ENCODE measurements at places on chromosomes 12 and 14. TPM values are rescaled to one million over a fixed set of nuclear protein-coding genes. Genes with fewer than 3 reads are reported as not detected.

GRCh38 chr12:55682087-55682796 lies 25.5 kb downstream of the ITGA7 start:
- no peak for DNase-seq

GRCh38 chr14:72532686-72533454 lies 361.0 kb downstream of the DPF3 start:
- no peak for DNase-seq

SERPINA12 gene
- not detected for total RNA-seq

TSHR gene
- not detected for total RNA-seq

CISTR gene
- total RNA-seq: not detected

DNA sequence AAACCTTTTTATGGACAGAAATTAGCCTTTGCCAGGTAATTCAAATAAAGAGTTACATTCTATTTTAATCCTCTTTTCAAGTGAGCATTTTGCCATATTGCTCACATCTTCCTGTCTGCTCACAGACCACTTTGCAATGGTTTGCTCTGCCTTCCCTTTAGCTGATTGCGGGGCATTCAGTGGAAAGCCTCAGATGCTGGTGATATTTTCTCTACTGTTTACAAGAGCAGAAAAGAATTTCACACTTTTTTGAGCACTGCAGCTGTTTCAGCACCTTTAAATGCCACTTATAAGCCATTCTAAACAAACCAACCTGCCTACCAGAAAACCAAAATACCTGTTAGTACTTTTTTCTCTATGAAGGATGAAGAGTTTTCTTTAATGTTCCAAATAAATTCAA lies 195.7 kb upstream of the LRIG3 start:
- DNase-seq: no peak

HOXC12 gene
- not detected for total RNA-seq

DNA sequence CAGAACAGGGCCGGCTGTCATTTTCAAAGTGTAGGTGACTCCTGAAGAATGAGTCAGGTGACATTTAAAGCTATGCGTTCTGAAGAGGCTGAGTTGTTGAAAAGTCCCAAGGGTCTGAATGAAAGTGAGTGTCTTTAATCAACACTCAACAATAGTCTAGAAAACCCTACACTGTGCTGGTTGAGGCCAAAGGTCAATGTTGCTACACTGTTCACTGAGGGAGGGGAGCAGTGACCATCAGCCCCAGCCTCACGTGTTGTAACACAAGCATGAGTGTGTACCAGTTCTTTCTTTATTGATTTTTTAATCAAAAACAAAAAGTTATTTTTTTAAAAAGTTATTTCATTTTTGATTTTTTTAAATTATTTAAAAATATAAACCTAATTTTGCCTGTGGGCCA lies 418.8 kb upstream of the LRFN5 start:
- no peak for DNase-seq

TOMM20L gene
- total RNA-seq: not detected

IL31 gene
- total RNA-seq: not detected

TIGAR gene
- total RNA-seq: 8.0 TPM

DNA sequence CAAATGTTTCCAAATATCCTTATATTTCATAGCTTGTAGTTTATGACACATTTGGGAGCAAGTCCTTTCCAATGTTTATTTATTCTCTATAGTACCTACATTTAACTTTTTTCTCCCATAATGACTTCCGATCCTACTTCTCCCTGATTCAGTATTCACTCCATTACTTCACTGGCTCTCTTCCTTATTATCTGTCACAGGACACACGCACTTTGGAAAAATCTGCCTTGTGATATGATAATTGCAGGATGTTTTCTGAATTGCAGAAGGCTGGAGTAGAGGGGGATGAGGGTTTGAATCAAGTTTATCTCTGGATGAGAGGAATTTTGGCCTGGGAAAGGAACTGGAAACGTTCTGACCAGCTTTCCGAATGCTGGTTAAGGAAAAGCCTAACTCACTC lies 75.0 kb downstream of the HMGA2 start:
- DNase-seq: no peak

GRCh38 chr14:35292770-35293561 lies 784 bp downstream of the PSMA6 start:
- DNase-seq: no peak

GRCh38 chr12:19872621-19873540 lies 433.6 kb downstream of the AEBP2 start:
- no peak for DNase-seq

TAMALIN gene
- total RNA-seq: 0.35 TPM

DNA sequence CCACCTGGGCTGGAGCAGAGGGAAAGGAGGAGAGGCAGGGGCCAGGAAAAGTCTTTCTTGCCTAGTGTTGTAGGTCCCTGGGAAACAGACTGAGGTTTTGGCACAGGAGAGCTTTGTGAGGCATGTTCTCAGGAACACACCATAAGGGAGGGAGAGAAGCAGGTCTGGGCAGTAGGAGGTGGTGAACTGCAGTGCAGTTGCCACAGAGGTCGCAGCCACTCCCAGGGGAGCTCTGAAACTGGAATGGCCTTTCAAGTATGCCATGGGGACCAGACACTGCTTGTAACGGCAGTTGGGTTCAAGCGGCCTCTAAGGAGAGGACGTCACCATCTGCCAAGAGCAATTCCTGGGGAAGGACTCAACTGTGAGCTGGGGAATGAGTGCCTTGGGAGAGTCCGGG lies 35.4 kb upstream of the NKX2-8 start:
- no peak for DNase-seq

DNA sequence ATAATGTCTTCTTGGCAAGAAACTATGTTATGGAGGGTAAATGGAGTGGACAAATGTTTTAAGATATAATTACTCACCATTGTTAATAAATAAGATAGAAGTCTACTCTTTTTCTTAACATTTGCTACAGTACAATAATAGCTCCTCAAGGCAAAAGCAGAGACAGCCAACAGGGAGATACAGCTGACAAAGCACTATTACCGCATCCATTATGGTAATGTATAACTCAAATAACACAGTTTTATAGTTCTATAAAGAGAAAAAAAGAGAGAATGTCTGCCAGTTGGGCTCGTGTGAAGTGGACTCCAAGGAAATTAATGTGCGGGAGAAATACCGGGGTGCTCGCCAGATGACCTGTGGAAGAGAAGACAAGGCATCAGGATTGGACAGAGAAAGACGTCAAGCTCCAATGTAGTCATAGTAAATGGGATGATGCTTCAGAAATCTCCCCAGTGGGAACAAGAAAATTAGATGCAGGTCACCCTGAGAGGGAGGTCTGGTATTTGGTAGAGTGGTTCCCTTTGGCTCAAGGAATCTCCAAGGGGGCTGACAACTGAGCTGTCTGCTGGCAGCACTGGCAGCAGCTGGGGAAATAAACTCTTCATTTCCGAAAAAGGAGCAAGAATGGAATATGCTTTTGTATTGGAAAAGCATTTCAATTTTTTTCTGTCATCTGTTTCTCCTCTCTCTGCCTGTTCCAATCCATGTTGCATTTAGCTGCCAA lies 343.9 kb downstream of the LRFN5 start:
- DNase-seq: no peak

MFAP5 gene
- not detected for total RNA-seq

DNA sequence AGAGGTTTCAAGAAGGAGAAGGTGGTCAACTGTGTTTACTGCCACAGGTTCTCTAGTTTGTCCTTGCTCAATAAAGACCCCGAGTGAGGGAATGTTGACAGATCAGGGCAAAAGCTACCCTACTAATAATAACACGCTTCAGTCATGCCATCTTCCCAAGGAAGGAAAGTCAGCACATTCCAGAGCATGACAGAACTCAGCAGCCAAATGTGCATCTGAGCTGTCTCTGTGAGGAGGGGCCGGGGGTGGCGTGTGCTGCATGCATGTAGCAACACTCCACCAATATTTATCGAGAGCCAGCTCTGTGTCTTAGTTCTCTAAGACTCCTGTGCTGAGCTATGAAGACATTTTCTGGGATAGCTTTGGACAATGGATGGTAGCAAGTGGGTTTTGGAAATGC lies 260.4 kb downstream of the DPF3 start:
- DNase-seq: no peak

- no peak for DNase-seq
These were observed 34.0 kb upstream of the HECTD1 start for GRCh38 chr14:31241450-31242114.

DNA sequence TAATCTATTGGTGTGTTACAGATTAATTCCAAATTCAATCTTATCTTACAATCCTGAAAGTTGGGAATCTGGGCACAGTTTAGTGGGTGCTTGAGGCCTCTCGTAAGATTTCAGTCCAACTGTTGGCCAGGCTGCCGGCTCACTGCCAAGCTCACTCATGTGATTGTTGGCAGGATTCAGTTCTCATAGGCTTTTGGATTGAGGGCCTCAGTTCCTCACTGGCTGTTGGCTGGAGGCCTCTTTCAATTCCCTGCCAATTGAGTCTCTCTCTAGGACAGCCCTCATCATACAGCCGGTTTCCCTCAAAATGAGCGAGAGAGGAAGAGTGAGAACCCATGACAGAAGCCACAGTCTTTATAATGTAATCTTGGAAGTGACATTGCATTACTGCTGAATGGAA lies 123.5 kb upstream of the FBXO33 start:
- no peak for DNase-seq

- no peak for DNase-seq
These were observed 35.7 kb downstream of the CDC42BPB start for GRCh38 chr14:103021684-103022001.

C14orf39 gene
- not detected for total RNA-seq

DNA sequence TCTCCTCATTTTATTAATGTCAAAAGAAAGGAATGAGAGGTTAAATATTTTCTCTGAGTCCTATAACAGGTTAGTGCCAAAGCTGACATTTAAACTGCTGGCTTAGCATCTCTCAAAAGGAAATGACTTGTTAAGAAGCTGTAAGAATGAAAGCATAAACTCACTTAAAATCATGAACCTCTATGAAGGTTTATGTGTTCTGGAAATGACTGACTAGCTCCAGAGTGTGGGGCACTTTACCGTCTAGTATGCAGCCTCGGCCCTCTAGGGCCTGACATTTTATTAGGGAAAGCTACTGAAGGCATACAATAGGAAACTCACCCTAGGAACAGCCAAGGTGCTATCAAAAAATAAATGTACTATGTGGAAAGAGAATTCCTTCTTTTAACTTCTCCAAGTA lies 35.1 kb downstream of the SPX start:
- no peak for DNase-seq

DNA sequence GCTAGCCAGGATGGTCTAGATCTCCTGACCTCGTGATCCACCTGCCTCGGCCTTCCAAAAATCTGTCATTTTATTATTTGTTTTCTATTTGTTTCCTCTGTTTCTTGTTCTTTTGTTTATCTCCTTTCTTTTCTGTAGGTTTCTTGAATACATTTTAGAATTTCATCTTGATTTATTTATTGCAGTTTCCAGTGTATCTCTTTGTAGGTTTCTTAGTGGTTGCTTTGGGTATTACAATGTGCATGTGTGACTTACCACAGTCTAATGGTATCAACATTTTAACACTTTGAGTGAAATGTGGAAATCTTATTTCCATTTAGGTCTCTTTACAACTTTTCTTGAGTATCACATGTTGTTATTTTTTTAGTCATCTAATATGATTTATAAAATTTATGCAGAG lies 29.9 kb upstream of the MUCL1 start:
- DNase-seq: no peak

MON2 gene
- total RNA-seq: 10.1 TPM

PPP1R12A gene
- 41.8 TPM for total RNA-seq

All from H4 (cell line).